Stomach (tissue), 19 donors: ENCODE measurements at places on chromosomes 6 and 20. TPM values are rescaled to one million over a fixed set of nuclear protein-coding genes. Genes with fewer than 3 reads are reported as not detected.

GPX5 gene
- total RNA-seq, result not detected

DNA sequence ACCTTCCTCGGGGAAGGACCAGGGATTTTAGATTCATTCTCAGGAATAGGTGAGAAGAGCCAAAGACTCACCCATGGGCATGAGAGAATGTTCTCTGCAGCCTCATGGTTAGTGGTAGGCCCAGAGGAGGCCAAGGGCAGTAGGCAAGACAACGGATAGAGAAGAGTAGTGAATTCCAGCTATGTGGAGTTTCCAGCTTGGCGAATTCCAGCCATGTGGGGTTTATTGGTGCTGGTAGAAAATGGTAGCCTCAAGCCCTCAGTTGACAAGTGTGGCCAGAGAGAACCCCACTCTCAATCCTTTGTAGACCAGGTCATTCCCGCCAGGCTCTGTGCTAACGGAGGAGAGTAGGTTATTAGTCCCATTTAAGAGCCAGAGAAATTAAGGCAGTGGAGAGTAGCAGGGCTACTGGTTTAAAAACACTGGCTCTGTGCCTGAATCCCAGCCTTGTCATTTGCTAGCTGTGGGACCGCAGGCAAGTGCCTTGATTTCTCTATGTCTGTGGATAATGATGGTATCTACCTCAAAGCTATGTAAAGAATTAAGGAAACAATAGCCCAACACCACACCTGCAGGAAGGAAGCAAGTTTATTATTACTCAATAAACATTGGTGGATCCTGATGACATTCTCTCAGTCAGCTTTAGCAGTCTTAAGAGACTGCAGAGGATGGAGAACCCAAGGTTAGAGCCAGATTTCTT is 2.0 kb upstream of the SLC9A8 start:
- H3K27ac ChIP-seq, result no peak overlapping the region
- DNase-seq, result no peak
- peaks cover 9% of the 10 kb centered on the region for H3K36me3 ChIP-seq
- peaks cover 23% of the 10 kb centered on the region for H3K4me1 ChIP-seq
- H3K4me3 ChIP-seq, result no peak overlapping the region

CRIP3 gene
- 0.92 TPM for total RNA-seq

DNA sequence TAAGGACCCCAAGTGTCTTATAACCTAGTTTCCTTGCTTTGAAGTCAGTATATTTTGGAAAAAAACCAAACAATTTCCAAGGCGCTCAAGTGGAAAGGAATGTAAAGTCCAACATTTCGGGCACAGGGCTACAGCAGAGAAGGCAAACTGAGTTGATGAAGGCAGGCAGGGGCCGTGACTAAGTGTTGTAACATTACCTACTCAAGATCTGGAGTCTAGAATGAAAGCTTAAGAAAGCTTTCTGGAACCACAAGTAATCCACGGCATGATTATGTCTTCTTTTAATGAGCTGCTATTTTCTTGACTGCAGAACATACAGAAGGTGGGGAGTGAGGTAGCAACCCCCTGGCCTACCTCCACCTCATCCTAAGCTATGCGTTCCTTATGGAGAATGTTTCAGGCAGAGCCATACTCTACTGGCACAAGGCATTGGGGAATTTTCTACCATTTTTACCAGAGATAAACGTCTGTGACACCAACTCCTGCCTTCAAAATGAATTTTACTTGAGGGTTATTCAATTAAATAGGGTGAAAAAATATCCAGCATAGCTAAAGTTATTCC is 4.3 kb downstream of the PPP1R10 start:
- DNase-seq, result no peak
- H3K4me3 ChIP-seq, result peak overlapping the region; percentile 94
- peak overlapping the region; percentile 95 for H3K27ac ChIP-seq
- peaks cover 68% of the 10 kb centered on the region for H3K4me1 ChIP-seq
- peaks cover 31% of the 10 kb centered on the region for H3K36me3 ChIP-seq

DNA sequence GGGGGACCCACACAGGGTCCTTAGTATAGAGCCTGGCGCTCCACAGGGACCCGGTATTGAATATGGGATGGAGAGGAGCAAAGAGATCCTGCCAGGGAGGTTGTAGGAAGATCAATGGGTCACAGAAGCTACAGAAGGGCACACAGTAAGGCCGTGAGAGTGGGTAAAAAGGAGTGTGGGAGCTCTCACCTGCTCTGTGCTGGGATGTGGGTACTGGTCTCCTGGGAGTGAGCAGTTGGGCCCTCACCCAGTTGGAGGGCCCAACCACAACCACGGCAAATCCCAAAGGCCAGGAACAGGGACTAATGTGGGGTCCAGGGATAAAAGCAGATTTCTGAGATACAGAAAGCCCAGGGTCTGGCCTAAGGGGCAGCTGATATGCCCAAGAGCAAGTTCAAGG is 73.4 kb upstream of the RNF24 start:
- H3K27me3 ChIP-seq, result no peaks in the 10 kb centered on the region
- H3K27ac ChIP-seq, result no peak overlapping the region
- DNase-seq, result no peak
- H3K36me3 ChIP-seq, result no peaks in the 10 kb centered on the region
- H3K4me1 ChIP-seq, result peaks cover 28% of the 10 kb centered on the region

TRIM10 gene
- not detected for total RNA-seq

- H3K27ac ChIP-seq, result no peak overlapping the region
- H3K27me3 ChIP-seq, result no peaks in the 10 kb centered on the region
- no peaks in the 10 kb centered on the region for H3K36me3 ChIP-seq
- peak; percentile 51 for DNase-seq
- no peak overlapping the region for H3K4me3 ChIP-seq
- no peaks in the 10 kb centered on the region for H3K4me1 ChIP-seq
Measured at GRCh38 chr6:79810185-79810705, 137.1 kb downstream of the ELOVL4 start.

DNA sequence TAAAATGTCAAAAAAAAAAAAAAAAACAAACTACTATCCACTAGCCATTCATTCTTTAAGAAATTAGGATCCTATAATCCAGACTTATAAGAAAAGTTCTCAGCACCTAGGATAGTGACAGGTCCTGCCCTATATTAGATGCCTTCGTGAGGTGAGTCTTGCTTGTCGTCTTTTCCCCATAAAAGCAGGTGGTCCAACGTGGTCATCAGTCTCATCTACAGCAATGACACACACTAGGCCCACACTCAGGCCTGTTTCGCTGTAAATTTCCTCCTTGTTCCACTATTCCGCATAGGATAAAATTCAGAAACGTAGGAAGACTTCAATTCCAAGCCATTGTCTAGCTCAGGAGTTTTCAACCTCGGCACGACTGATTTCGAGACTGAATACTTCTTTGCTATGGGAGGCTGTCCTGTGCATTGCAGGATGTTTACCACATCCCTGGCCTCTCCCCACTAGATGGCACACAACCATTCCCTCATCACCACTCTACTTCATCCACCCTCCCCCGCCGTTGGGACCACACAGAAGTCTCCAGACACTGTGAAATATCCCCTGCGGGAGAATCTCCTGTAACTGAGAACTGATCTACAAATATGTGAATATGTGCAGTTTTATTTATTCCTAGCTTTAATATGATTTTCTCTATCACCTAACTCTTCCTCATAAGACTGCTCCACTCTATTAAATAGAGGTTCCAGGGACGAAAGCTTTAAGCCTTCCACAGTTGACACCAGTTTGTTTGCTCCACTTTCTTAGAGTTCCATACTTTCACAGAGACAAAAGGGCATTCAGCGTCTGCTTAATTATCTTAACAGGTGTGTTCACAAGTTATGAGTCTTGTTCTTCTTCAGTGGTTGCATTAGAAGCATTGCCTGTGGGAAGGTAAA is 346.3 kb downstream of the BMP2 start:
- H3K27me3 ChIP-seq, result no peaks in the 10 kb centered on the region
- H3K27ac ChIP-seq, result no peak overlapping the region
- peak; percentile 28 for DNase-seq
- H3K36me3 ChIP-seq, result no peaks in the 10 kb centered on the region

- H3K27ac ChIP-seq, result no peak overlapping the region
- no peak for DNase-seq
- H3K27me3 ChIP-seq, result no peaks in the 10 kb centered on the region
- no peak overlapping the region for H3K4me3 ChIP-seq
Measured at GRCh38 chr20:52888096-52888495, 84.1 kb upstream of the TSHZ2 start.

GRCh38 chr20:58454460-58454859 is 60.7 kb downstream of the APCDD1L start:
- no peaks in the 10 kb centered on the region for H3K36me3 ChIP-seq
- H3K27me3 ChIP-seq, result no peaks in the 10 kb centered on the region
- H3K4me1 ChIP-seq, result no peaks in the 10 kb centered on the region
- H3K27ac ChIP-seq, result no peak overlapping the region
- no peak overlapping the region for H3K4me3 ChIP-seq
- no peak for DNase-seq

SNRPB2 gene
- total RNA-seq, result 49.6 TPM

DNA sequence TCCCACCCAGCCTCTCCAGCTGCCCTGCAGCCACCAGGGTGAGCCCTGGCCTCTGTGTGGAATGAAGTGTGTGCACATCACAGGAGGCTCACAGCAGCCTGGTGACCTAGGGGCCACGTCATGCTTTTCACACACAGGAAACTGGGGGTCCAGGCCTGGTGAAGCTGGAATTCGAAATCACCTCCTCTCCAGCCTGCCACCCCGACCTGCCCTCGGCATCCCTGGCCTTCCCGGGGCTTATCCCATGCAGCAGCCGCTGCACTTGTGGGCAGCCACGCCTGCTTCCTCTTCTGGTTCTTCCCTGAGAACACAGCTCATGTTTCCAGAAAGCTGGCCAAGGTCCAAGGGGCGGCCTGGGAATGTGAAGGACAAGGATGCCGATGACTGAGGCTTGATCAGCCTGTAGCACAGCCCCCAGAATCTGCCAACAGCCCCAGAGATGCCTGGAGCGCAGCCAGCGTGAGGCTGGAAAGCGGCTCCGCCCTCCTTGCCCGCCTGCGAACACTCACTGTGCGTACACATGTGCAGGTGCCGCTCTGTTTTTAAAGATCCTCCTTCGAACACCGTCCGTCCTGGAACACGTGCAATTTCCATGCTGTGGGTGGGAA is 4.2 kb upstream of the NTSR1 start:
- H3K36me3 ChIP-seq, result no peaks in the 10 kb centered on the region
- peak overlapping the region; percentile 51 for H3K27ac ChIP-seq
- H3K4me1 ChIP-seq, result peaks cover 17% of the 10 kb centered on the region
- peaks cover 20% of the 10 kb centered on the region for H3K27me3 ChIP-seq
- DNase-seq, result peak; percentile 93
- H3K4me3 ChIP-seq, result no peak overlapping the region
